ENCODE measurements at places on chromosomes 7 and 10.

- DNase-seq: no peak
These were observed 82.0 kb downstream of the BMS1 start for GRCh38 chr10:42864575-42864974.

GRCh38 chr10:33365301-33365700 lies 30.8 kb upstream of the NRP1 start:
- no peak for DNase-seq

GRCh38 chr7:135215698-135216097 lies 4.4 kb upstream of the WDR91 start:
- no peak for DNase-seq

DNA sequence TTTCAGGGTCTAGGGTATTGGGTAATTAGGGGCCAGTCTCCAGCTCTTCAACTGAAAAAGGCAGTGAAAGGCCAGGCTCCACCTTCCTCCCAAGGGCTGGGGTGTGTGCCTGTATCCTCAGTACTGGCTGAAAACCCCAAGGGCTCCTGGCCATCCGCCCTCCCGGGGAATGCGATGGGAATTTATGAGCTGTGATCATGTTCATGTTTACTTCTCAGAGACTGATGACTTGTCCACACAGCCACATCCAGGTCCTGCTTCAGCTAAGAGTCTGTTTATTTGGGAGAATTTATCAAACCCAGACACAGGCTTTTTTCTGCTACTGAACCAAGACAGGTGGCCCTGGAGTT lies 91.7 kb downstream of the CCDC3 start:
- no peak for DNase-seq

GRCh38 chr10:118106426-118106825 lies 59.7 kb upstream of the RAB11FIP2 start:
- no peak for DNase-seq

GRCh38 chr10:126570621-126571602 lies 99.6 kb downstream of the C10orf90 start:
- no peak for DNase-seq

DNA sequence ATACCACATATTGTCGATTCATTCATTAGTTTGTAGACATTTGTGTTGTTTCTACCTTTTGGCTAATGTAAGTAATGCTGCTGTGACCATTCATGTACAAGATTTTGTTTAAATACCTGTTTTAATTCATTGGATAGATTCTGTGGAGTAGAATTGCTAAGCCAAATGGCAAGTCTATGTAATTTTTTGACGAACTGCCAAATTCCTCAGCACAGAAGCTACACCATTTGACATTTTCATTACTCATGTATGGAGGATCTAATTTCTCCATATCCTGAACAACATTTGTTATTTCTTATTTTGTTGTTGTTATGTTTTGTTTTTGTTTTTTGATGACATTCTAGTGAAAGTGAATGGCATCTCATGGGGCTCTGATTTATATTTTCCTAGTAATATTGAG lies 1351.3 kb upstream of the SORCS1 start:
- DNase-seq: no peak

DNA sequence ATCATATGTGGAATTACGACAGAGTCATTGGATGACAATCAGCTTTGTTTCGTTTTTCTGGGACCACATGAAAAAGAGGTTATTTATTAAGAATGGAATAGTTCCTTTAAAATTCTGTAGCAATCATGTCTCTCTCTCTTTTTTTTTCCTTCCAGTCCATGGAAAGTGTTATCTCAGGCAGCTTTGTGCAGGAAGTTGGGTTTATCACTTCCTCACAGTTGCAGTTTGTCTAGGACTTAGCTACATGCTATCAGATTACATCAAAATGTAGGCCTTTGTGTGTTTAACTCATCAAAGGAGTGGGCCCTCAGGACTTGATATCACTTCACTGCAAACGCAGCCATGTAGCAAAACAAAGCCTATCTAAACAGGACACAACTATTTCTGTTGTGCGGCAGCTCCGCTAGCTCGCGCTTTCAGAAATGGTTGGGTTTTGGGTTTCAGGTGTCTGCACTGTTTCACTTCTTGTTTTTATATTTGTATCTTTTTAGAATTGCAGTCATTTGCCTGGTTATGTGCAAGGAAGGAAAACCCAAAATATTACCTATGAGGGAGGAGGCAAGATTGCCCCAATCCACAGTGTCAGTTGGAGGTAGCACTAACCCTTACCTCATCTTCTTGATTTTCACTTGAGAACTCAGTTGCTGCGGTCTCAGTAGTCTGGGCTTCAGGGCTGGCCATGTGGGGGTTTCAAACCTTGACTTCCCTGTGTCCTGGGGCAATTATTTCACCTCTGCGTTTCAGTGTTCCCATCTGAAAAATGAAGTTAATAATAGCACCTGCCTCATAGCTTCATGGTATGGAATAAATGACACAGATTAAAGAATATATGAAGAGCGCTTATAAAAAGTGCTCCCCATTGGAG lies 66.7 kb downstream of the HHEX start:
- DNase-seq: no peak

Measured in NCI-H1092 (cell line).